ENCODE measurements at places on chromosomes 2 and 18.

GRCh38 chr18:13745696-13746095 is 19.2 kb downstream of the RNMT start:
- DNase-seq = no peak

- DNase-seq = no peak
Observed at GRCh38 chr2:121359170-121359569, 74.2 kb upstream of the TFCP2L1 start.

DNA sequence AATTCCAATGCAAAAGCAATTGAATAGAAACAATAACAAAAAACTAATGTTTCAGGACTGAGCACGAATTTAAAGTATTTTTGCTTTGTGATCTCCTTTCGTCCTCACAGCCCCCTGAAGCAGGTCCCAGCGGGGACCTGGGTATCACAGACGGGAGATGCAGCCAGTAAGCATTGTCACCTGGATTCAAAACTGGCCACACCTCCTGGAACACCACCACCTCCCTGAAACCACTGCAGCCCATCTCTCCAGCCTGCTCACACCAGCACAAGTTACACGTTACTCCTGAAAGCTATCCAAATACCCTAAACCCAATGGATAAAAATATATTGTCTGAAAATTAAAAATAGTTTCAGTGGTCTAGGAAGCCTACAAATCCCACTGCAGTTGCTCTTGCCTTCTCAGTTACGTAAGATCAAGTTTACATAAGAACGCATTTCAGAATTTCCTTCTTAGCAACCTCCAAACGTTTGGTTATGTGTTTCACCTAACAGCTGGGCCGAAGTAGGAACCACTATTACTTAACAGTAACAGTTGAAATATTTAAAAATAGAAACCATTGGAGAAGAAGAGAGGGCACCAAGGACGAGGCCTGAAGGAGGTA is 178.0 kb downstream of the HDAC4 start:
- no peak for DNase-seq

- DNase-seq = no peak
Observed at GRCh38 chr2:101087638-101088037, 63.5 kb downstream of the TBC1D8 start.

DNA sequence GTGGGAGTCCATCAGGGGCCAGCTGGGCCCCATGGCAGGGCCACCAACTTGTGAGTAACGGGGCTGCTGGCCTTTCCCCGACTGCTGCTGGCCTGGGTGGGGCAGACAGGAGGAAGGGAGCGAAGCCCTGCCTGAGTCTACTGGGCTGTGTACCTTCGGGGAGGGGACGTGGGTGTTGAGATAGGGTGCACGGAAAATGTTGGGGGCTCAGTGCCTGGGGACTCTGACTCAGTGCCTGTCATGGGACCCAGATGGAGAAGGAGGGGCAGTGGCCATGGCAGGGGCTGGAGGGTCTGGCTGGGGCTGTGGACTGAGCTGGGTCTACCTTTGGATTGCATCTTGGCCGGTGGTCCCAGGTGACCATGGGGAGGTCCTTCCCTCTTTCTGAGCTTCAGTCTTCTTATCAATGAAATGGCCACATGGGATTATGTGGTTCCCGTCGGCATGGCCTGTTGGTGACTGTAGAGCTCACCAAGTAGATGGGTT is 4.0 kb downstream of the SLC4A3 start:
- no peak for DNase-seq

- DNase-seq = no peak
Observed at GRCh38 chr2:152716805-152717227, 445 bp downstream of the PRPF40A start.

DNA sequence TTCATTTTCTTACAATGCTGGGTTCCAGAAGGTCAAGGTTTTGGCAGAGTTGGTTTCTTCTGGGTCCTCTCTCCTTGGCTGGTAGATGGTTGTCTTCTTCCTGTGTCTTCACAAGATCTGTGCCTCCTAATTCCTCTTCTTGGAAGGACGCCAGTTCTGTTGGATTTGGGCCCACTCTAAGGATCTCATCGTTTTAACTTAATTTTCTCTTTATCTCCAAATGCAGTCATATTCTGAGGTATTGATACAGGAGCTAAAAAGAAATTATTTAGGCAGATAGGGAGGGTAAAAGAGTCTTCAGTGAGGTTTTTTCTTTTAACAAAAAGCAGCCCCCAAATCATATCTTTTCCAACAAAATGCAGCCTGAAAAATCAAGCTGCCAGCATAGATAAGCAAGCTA is 998.4 kb downstream of the SOCS6 start:
- DNase-seq = no peak

DNA sequence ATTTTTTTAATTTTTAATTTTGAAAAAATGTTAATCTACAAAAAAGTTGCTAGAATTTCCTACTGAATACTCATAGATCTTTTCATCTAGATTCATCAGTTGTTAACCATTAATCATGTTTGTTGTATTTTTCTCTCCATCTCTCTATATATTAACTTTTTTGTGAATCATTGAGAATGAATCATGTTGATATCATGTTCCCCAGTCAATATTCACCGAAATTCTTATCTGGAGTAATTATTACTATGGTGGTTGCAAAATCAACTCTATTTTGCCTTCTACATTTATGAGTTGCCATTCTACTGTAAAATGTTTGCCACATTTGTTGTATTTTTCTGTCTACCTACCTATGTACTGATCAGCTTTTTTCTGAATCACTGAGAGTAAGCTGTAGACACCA is 154.0 kb downstream of the SPP2 start:
- no peak for DNase-seq

- no peak for DNase-seq
Observed at GRCh38 chr2:240585101-240585500, 1.4 kb upstream of the CAPN10 start.

DNA sequence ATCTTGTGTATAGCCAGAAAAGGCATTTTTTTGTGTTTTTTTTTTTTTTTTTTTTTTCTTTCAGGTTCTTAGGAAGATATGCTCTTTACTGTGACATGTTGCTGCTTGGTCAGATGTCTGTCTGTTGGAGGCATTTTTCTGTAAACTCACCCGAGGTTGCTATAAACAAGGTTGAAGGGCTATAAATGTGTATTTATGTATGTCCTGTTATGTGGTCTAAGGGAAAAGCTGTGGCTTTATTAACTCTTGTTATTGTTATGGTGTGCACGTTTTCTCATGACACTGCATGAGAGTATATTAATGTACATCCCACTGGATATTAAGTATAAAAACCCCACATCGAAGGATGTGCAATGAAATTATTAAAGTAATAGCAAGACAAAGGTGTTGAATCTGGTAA is 102.0 kb downstream of the ZNF532 start:
- DNase-seq = no peak

DNA sequence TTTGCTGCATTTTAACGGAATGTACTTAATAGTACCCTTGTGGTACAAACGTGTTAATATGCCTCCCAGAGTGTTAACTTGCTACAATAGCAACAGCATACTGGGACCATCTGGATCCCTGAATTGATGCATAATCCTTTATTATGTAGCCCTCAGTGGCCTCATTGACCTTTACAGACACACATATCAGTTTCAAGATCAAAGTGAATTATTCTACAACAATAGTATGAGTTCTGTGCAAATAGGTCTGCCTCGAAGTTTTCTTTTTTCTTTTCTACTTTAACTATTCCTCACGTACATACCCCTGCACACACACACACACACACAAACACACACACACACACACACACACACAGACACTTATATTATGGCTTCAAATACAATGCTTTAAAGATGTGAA is 1622.1 kb downstream of the LRP1B start:
- DNase-seq = no peak

- no peak for DNase-seq
Observed at GRCh38 chr2:42819160-42819559, 26.8 kb upstream of the HAAO start.

- no peak for DNase-seq
Observed at GRCh38 chr2:29742656-29743055, 178.7 kb downstream of the ALK start.

DNA sequence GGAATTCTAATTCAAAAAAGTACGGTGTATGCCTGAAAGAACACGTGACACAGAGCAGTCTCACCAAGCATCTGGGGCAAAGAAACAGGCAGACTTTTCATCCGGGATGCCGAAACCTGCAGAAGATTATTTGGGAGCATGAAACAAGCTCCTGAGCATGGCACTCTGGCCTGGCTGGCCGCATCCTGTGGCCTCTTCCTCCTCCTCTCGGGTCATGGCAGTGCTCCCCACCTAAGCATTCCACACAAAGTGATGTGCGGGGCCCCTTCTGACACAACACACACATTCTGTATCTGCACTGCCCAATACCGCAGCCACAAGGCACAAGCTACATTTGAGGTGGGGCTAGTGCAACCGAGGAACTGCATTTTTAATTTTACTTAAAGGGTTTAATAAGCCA is 380.8 kb downstream of the NBAS start:
- no peak for DNase-seq

- no peak for DNase-seq
Observed at GRCh38 chr2:30272761-30273573, 41.6 kb downstream of the LBH start.

DNA sequence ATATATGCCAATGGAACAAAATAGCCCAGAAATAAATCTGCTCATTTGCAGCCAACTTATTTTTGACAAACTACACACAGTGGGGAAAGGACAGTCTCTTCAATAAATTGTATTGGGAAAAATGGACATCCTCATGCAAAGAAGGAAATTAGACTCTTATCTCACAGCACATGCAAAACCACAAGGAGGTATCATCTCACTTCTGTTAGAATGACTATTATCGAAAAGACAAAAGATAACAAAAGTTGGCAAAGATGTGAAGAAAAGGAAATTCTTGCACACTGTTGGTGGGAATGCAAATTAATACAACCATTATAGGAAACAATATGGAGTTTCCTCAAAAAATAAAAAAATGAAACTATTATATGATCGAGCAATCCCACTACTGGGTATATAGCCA is 16.3 kb upstream of the WDR75 start:
- no peak for DNase-seq

DNA sequence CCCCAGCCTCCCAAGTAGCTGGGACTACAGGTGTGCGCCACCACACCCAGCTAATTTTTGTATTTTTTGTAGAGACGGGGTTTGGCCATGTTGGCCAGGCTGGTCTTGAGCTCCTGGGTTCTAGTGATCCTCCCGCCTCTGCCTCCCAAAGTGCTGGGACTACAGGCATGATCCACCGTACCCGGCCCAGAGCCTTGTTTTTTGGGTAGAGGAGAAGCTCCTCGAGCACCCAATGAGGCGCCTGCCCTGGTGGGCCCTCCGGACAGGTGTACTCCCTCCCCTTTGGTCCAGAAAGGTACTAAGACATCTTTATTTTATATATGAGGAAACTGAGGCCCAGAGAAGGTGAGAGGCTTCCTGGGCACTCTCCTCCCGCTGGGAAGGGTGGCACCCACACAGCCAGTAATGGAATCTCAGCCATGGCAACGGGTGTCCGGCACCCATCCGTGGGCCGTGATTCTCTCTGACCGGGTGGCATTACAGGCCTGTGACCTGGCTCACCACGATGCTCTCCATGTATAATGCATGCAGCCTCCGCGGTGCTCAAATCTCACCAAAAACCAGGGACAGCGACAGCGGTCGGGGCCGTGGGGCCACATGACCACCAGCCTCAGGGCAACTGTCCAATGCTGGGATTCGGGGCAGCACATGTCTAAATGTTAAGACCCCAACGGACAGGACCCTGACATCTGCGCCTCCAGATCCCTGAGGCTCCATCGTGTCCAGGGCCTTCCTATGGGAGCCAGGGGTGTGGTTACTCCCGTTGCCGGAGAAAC is 16.8 kb upstream of the KLHL30 start:
- DNase-seq = no peak

- DNase-seq = no peak
Observed at GRCh38 chr2:39521876-39522517, 84.9 kb upstream of the MAP4K3 start.

DNA sequence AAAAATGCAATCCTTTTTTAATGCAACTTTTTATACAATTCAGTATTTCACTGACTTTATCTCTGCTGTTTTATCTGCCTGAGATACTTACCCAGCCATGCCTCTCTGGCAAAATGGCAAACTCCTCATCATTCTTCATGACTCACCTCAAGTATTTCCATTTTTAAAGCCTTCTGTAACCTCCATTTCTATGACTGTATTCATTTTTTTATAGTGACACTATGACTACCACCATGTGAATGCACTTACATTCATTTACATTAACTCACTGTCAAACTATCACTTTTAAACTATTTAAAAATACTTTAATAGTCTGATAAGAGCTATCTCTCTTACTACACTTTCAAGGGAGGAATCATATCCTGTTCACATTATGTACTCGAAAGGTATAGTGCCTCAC is 99.4 kb upstream of the SCN7A start:
- DNase-seq = no peak

DNA sequence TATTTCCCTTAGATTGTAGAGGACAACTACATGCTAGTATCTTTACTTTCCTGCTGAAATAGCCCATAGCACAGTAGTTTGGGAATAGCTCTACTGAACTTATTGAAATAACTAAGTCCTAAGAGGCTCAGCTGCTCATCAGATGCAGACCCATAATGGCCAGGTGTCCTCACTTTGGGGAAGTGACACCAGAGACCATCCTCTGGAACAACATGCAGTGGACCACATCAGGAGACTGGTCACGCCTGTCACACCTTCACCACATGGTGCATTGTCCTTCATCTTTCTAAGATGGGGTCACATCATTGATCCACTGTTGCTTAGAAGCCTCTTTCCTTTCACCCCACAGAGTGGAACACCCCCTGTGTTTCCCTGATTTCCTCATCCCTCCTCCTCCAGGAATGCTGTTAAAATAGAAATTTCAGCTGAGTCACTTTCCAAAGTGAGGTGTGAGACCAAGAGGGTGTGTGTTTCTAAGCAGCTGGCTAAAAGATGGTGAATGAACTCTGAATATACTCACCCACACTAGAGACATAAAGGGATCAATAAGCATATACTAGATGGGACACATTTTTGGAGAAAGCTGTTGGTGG is 215.2 kb upstream of the LRRTM1 start:
- DNase-seq = no peak

DNA sequence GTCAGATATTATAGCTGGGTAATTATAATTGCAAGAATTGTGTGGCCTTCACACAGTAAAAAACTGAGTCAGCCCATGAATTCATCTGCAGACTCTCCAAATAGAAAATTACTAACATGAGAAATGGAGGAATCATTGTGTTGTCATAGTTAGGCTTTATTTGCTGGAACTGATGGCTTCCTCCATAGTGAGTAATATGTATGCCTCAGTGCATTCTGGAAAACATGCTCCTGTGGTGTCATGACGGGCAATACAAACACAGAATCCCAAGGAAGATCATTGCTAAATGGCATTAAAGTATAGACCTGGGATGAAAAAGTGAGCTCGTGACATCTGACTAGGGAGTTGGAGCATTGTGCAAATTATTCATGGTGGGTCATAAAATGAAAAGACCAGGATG is 23.6 kb upstream of the NMS start:
- no peak for DNase-seq
